Activated CD4-positive, alpha-beta T cell treated with anti-CD3 and anti-CD28 coated beads, Interleukin-2, amount 10 ng/mL, durations not matched to agents 24 days and 14 days (primary cell): ENCODE measurements at places on chromosomes 12 and 14. TPM values are rescaled to one million over a fixed set of nuclear protein-coding genes. Genes with fewer than 3 reads are reported as not detected.

- no peaks in the 10 kb centered on the region for H3K36me3 ChIP-seq
- no peak for DNase-seq
- no peak overlapping the region for H3K4me3 ChIP-seq
- peaks cover 9% of the 10 kb centered on the region for H3K4me1 ChIP-seq
- H3K27ac ChIP-seq = no peak overlapping the region
Measured at GRCh38 chr12:49901986-49902385, 1.7 kb downstream of the FAIM2 start.

DNA sequence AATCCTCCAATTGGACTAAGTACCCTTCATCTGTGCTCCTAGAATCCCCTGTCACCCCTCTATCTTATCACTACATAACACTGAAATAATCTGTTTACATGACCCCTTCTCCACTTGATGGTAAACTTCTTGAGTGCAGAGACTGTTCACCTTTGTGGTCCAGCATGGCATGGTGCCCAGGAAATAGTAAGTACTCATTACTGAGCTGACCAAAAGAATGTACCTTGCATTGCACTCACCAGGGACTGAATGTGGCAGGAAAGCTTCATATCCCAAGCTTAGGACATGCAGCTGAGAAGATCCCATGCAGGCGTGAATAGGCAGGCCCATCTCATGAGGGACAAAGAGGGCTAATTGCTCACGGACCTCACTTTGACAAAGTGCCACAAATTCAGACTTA is 1.4 kb upstream of the GARIN2 start:
- no peak overlapping the region for H3K27ac ChIP-seq
- H3K4me3 ChIP-seq = no peak overlapping the region
- no peaks in the 10 kb centered on the region for H3K36me3 ChIP-seq

DNA sequence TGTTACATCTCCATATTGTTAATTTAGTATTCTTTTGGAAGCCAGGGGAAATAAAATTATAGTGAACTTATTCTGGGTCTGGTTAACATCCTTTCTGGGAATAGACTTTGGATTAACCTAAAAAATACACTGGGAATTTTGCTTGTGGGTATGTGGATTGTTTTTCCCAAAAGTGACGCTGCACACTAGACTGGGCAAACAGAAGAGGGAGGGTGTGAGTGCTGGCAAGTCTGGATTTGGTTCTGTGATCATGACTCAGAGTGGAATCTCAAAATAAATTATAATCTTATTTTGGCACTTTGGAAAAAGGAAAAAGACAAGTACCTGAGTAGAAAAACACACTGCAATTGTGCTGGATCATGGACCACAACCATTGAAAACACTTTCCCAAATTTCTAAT is 15.2 kb upstream of the LUM start:
- H3K27ac ChIP-seq = no peak overlapping the region
- H3K4me1 ChIP-seq = no peaks in the 10 kb centered on the region
- DNase-seq = no peak
- no peaks in the 10 kb centered on the region for H3K27me3 ChIP-seq
- H3K4me3 ChIP-seq = no peak overlapping the region

- DNase-seq = no peak
- peak overlapping the region; percentile 17 for H3K4me3 ChIP-seq
- peak overlapping the region; percentile 96 for H3K27ac ChIP-seq
- peaks cover 28% of the 10 kb centered on the region for H3K36me3 ChIP-seq
Measured at GRCh38 chr14:105058521-105059034, 6.7 kb downstream of the GPR132 start.

- H3K27me3 ChIP-seq = peaks cover 17% of the 10 kb centered on the region
- H3K4me1 ChIP-seq = no peaks in the 10 kb centered on the region
- H3K4me3 ChIP-seq = no peak overlapping the region
Measured at GRCh38 chr14:54169254-54169924, 212.8 kb upstream of the BMP4 start.

DNA sequence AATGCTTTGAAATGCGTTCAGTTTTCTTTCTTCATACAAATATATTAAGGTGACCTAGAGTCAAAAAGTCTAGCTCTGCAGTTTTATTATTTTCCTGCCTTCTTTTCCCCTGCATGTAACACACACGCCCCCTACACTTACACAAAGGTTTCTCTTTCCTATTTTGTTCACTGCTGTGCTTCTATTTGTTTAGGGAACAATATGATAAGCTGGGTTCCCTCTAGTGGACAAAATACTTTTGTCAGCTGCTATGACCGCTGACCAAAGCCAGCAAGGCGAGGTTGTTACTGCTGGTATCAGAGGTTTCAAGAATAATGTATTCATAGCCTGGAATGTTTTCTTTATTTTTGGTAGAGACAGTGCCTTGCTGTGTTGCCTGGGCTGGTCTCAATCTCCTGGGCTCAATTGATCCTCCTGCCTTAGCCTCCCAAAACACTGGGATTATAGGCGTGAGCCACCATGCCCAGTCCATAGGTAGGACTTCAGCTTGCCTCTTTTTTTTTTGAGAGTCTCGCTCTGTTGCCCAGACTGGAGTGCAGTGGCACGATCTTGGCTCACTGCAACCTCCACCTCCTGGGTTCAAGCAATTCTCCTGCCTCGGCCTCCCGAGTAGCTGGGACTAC is 33.4 kb downstream of the FNTB start:
- no peaks in the 10 kb centered on the region for H3K4me1 ChIP-seq
- H3K27me3 ChIP-seq = no peaks in the 10 kb centered on the region
- H3K36me3 ChIP-seq = peaks cover 10% of the 10 kb centered on the region
- no peak for DNase-seq
- H3K4me3 ChIP-seq = no peak overlapping the region

DNA sequence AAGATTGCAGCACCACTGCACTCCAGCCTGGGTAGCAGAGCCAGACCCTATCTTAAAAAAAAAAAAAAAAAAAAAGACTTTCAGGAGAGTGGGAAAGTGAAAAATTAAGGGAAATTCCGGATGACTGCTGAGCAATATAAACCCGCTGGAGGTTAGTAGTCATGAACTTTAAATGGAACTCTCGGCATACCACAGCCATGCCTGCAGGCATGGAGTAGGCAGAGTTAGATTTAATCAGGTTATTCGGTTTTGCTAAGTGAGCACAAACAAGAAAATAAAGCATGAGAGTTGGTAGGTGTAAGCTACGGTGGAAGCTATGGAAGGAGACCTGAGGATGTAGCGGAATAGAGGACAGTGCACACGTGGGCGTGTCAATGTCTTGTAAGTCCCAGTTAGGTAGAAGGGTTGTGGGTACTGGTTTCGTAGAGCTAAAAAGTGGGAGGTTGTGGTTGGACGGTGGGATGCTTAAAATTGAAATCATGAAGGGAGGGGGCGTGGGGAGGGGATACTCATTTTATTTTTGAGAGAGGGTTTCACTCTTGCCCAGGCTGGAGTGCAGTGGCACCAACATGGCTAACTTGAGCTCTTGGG is 11.8 kb upstream of the TUBA1C start:
- H3K4me1 ChIP-seq = peaks cover 3% of the 10 kb centered on the region
- H3K27ac ChIP-seq = no peak overlapping the region
- H3K4me3 ChIP-seq = no peak overlapping the region
- H3K27me3 ChIP-seq = no peaks in the 10 kb centered on the region

GRCh38 chr12:70920891-70921290 is 353 bp upstream of the PTPRR start:
- H3K36me3 ChIP-seq = no peaks in the 10 kb centered on the region
- no peak overlapping the region for H3K4me3 ChIP-seq
- H3K27ac ChIP-seq = no peak overlapping the region

- H3K36me3 ChIP-seq = no peaks in the 10 kb centered on the region
- H3K27me3 ChIP-seq = peaks cover 47% of the 10 kb centered on the region
- peak overlapping the region; percentile 89 for H3K4me3 ChIP-seq
Measured at GRCh38 chr12:12265571-12266388, 1.1 kb downstream of the LRP6 start.

DNA sequence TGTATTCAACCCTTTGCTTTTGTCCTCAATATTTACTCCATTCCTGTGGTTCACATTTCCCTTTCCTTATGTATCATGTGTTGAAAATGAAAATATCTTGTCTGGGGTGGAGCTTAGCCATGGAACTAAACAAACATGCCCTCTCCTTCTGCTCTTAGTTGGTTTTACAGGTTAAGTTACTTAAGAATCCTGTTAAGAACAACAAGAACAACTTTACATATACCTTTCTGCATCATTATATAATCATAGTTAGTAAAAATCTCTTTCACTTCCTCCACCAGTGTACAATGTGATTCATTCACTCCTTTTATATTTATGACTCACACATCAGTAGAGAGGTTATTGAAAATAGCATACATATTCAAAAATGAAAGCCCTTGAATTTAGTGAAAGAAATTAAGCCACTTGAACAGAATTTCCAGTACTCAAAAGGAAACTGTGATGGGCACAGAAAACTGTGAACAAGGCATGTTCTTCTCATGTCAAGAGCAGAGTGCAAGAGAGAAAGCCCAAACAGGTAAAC is 307.7 kb downstream of the CCDC91 start:
- peaks cover 9% of the 10 kb centered on the region for H3K4me1 ChIP-seq
- H3K36me3 ChIP-seq = no peaks in the 10 kb centered on the region
- H3K27me3 ChIP-seq = no peaks in the 10 kb centered on the region
- no peak overlapping the region for H3K4me3 ChIP-seq
- DNase-seq = no peak

DNA sequence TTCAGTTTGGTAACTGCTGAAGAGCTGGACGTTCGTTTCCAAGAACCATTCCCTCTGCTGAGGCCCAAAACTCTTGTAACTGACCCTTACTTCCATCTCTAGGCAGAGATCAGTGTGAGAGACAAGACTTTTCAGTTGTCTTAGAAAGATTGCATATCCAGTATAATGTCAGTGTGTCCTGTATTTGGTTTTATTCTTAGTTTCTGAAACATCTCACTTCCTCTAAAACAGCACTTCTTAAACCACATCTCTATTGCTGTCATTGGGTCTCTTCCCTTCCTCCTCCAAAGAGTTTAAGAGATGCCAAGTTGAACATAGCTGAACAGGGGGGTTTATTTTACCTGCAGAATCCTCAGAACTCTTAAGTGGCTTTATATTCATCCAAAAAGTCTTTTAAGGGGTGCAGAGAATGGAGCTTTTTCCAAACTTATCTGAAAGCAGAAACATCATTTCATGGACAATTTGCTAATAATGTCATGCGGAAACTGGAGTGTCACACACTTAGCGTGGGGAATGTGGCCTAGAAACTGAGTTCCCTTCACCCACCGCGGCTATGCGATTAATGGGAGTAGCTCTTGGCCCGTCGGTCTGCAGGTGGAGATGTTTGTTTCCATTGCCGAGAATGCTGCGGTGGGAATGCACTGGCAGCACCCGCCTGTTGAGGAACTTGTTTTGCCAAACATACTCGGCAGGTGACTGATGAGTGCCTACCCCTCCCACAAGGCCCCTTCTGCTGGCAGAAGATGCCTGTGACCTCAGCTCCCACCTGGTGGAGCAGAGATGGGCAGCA is 148.2 kb downstream of the ADGRD1 start:
- peaks cover 6% of the 10 kb centered on the region for H3K27me3 ChIP-seq
- no peak overlapping the region for H3K27ac ChIP-seq
- H3K4me3 ChIP-seq = no peak overlapping the region
- no peaks in the 10 kb centered on the region for H3K36me3 ChIP-seq
- no peak for DNase-seq

DNA sequence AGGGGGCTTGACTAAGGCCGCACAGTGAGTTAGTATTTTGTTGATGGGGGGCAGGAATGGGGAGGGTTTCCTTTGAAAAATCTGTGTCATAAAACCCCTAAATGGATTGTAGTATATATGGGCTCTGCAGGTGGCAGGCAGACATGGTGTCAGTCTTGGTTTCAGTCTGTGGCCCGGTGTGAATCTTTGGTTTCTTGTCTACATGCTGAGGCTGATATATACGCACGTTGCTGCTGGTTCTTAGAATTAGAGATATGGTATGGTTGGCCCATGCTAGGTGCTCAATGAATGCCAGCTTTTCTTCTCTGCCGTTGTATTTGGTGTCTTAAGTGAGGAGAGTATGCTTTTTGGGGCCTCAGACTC is 73.1 kb downstream of the TSPAN9 start:
- peaks cover 26% of the 10 kb centered on the region for H3K27me3 ChIP-seq
- H3K36me3 ChIP-seq = no peaks in the 10 kb centered on the region
- H3K4me3 ChIP-seq = no peak overlapping the region
- DNase-seq = no peak
- no peaks in the 10 kb centered on the region for H3K4me1 ChIP-seq

ACVRL1 gene
- not detected in 2 replicates for total RNA-seq

MUCL1 gene
- total RNA-seq = 0.54 and 0.84 TPM in 2 replicates
